ENCODE measurements at places on chromosomes 3 and 15.

DNA sequence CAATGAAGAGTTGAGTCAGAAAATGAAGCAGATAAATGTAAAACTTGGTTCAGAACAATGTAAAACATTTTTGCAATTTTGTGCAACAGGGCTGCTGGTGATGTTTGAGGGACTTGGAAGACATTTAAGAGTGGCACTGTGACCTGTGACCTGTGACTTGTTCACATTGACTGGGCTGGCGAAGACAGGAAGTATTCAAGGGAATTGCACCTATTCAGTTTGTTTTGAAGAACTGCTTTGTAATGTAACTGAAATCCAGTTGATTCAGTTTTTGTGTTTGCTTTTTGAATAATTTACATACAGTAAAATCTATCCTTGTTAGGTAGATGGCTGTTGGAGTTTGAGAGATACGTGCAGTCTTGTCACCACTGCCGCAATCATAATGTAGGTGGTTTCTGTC is 35.4 kb downstream of the MCTP2 start:
- DNase-seq: no peak

DNA sequence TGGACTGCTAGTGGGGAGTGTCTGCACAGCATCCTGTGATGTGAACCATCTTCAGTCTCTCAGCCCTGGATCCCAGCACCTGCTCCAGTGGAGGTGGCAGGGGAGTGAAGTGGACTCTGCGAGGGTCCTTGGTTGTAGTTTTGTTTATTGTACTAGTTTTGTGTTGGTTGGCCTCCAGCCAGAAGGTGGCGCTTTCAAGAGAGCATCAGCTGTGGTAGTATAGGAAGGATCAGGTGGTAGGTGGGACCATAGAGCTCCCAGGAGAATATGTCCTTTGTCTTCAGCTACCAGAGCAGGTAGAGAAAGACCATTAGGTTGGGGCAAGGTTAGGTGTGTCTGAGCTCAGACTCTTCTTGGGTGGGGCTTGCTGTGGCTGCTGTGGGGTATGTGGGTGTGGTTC is 20.9 kb downstream of the NEK11 start:
- DNase-seq: no peak

- no peak for DNase-seq
Observed at GRCh38 chr3:125194849-125195601, 17.5 kb downstream of the SLC12A8 start.

GRCh38 chr3:124248471-124249028 is 256.6 kb upstream of the ROPN1 start:
- no peak for DNase-seq

DNA sequence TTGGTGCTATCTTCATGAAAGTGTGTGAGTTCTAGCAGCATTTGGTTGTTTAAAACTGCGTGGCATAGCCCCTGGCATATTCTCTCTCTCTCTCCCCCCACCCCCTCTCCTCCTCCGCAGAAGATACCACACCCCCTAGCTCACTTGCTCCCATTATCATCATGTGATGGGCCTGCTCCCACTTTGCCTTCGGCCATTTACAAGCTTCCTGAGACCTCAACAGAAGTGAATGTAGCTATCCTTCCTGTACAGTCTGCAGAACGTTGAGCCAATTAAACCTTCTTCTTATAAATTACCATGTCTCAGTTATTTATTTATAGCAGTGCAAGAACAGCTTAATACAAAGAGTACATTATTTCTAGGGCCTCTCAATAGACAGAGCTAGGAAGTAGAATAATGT is 1032.5 kb upstream of the CADM2 start:
- DNase-seq: no peak

- DNase-seq: no peak
Observed at GRCh38 chr3:186381424-186382216, 19.6 kb upstream of the DGKG start.

GRCh38 chr3:69712933-69713332 is 26.3 kb upstream of the MITF start:
- no peak for DNase-seq

- no peak for DNase-seq
Observed at GRCh38 chr3:12142476-12142875, 16.2 kb downstream of the TIMP4 start.

DNA sequence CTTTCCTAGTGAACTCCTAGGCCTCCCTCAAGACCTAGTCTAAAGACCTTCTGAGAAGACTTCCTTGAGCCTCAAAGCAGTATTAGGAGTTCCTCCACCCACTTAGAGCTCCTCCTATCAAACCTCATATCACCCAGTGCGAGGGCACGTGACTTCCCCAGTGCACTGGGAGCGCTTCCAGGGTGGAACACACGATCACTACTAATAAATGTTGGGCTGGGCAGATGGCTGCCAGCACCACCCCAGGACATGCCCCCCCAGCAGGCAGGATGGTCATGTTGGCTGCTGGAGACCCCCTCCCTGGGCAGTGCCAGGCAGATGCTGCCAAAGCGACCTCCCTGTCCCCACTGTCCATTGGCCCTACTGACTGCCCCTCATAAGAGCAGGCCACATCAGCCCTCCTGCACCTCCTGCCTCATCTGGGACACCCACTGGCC is 8.5 kb upstream of the PLXND1 start:
- DNase-seq: no peak

DNA sequence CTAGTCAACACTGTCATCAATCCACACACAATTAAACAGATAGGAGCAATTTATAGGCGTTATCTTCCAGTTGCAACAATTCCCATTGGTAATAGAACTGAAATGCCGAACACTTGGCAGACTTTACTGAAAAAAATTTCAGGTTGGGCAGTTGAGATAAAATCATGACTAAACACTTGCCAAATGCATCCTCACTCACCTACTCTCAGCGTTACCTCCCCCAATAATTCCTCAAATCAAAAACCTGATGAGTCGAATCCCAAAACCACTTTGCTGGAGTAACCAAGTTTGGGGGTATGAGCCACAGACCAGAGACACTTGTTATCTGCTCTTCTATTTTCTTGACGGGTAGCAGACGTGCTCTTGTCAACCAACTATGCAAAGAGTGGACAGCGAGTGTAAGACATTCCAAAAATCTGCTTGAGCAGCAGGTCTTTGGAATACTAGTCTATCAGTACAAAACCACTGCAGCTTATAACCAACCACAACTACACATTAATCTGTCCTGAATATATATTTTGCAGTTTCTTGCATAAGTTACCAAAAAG is 30.3 kb downstream of the PPP1R2 start:
- DNase-seq: no peak

- no peak for DNase-seq
Observed at GRCh38 chr3:182808041-182808770, 14.9 kb downstream of the ATP11B start.

- no peak for DNase-seq
Observed at GRCh38 chr3:39408493-39409372, 2.2 kb downstream of the RPSA start.

DNA sequence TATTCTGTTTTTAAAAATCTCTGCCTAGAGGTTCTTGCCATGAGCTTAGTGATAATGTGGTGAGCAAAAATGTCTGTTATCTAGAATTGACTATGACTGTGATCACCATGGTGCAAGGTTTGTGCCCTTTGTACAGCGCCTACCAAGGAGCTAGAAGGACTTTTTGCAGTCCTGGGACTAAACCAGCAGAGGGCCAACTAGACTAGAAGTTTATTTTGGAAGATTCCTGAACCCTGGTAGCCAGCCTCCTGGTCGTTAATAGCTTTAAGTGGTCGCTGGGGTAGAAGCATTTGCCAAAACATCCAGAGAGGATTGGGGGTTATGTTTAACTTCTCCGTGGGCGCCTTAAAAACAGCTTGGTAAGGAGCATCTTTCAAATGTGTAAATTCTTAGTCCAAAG is 7.8 kb downstream of the SCG5 start:
- no peak for DNase-seq

- no peak for DNase-seq
Observed at GRCh38 chr15:52368402-52368801, 72.8 kb upstream of the MYO5C start.

DNA sequence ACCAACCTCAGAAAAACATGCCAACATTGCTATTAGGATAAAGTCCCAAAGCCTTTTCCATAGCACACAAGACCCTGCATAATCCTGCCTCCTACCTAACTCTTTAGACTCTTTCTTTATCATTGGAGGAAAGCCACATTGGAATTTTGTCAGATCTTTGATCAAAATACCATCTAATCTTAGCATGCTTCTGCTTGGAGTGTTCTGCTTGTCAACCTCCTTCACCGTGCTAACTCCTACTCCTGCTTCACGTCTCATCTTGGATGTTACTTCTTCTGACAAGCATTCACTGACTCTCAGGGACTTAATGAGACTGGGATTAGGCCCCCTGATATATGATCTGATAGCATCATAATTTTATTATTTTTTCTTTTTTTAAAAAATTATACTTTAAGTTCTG is 7.4 kb upstream of the GLCE start:
- DNase-seq: no peak

GRCh38 chr3:16048435-16049318 is 125.8 kb upstream of the GALNT15 start:
- DNase-seq: peak; percentile 26

GRCh38 chr3:62406945-62407344 is 33.6 kb upstream of the FEZF2 start:
- DNase-seq: no peak

- no peak for DNase-seq
Observed at GRCh38 chr15:93553167-93553935, 464.3 kb upstream of the RGMA start.

- no peak for DNase-seq
Observed at GRCh38 chr3:39135170-39135805, 18.1 kb downstream of the CSRNP1 start.

- DNase-seq: no peak
Observed at GRCh38 chr3:72810063-72810462, 38.2 kb downstream of the SHQ1 start.

DNA sequence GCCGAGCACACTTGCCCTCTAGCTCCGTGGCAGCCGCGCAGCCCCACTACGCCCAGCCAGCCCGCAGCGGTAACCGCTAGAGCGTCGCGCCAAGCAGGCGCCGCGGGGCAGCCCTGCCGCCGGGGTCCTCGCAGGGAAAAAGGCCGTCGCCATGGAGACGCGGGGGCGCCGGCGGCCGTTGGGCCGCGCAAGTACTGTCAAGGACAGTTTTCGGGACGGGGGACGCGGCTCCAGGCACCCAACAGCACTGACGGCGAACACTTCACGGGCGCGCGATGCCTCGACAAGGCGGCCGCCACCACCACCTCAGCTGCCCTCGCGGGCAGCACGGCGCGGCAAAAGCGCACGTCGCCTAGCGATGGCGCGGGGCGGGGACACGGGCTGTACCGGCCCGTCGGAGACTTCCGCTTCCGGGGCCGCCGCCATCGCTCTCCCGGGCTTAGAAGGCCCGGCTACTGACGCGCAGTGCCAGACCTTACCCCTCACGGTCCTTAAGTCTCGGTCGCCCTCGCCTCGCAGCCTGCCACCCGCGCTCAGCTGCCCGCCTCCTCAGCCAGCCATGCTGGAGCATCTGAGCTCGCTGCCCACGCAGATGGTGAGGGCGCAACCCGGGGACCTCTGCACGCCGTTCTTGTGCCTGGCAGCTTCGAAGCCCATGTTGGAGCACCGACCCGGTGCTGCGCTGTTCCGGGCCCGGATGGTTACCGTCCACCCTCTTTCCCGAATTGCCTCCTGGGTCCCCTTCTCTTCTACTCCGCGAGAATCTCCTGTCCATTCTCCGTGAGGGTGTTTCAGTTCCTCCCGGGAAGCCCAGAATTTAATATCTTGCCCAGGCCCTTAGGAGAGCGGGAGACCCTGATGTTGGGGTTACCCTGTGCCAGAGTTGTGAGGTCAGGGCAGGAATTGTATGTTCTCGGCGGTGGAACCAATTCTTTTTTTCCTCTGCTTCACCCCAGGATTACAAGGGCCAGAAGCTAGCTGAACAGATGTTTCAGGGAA is at the start of the genes GLT8D1 and SPCS1:
Gene GLT8D1, minus strand, starts transcription at position 104 of the 999 bp plus-strand sequence. CDS start 5,331 bp downstream, outside the sequence.
Gene SPCS1, plus strand, starts transcription at position 419 of the 999 bp plus-strand sequence. Its CDS starts 141 bp downstream, at position 560.
- peak; percentile 13 for DNase-seq

GRCh38 chr15:41980654-41981323 is 8.4 kb upstream of the EHD4 start:
- DNase-seq: no peak

- DNase-seq: no peak
Observed at GRCh38 chr15:64717130-64717529, 58.3 kb downstream of the RBPMS2 start.

DNA sequence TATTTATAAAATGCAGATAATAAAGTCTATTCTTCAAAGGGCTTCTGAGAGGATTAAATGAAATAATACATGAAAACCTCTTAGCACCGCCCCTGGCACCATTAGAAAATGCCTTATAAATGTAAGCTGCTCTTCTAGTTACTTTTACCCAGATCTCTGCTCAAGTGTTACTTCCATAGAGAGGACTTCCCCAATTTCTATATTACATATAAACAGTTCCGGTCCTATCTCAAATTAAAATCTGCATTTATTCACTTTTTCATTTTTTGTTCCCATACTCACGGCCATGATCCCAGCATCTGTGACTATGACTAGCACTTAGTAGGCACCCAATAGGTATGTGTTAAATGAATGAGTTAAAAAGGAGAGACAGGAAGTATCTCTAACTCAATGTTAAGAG is 890.9 kb upstream of the CFAP20DC start:
- DNase-seq: no peak

- DNase-seq: no peak
Observed at GRCh38 chr15:95770196-95770595, 560.3 kb upstream of the NR2F2 start.

- no peak for DNase-seq
Observed at GRCh38 chr3:59372346-59372745, 322.5 kb upstream of the CFAP20DC start.

GRCh38 chr3:41102053-41102556 is 97.2 kb upstream of the CTNNB1 start:
- DNase-seq: no peak

DNA sequence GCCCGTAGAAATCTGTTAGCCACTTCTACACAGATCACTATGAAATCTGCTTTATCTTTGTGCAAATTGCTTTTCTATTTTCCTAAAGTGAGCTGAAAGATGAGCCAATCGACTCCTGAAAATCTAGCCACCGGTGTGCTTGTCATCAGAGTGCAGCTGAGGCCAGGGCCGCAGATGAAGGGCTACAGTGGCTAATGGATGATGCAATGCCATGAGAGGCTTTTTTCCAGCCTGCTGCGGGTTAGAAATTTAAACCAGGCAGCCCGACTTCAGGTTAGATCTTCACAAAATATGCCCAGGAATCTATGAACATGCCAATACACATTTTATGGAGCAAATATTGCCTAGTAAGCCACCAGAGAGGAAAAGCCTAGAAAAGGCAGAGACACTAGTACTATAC is 948.2 kb upstream of the CFAP20DC start:
- no peak for DNase-seq

GRCh38 chr3:13461169-13462124 is 18.7 kb upstream of the HDAC11 start:
- peak; percentile 35 for DNase-seq

- no peak for DNase-seq
Observed at GRCh38 chr15:84988909-84989644, 7.4 kb downstream of the PDE8A start.

DNA sequence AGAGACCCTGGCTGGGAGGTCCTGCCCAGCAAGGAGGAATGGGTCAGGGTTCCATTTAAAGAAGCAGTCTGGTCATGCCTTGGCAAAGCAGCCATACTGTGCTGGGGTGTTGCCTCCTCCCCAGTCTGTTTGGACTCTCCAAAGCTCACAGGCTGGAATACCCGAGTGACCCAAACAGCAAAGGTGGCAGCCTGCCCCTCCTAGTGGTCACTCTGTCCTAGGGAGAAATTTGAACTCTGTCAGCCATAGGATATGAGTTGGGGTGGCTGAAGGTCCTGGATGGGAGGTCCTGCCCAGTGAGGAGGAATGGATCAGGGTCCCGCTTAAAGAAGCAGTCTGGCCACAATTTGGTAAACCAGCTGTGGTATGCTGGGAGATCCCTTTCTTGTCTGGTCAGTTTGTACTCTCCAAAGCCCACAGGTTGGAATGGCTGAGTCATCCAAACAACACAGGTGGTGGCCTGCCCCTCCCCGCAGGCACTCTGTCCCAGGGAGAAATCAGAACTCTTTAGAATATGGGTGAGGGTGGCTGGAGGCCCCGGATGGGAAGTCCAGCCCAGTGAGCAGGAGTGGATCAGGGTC is 45.0 kb downstream of the CCR1 start:
- no peak for DNase-seq

Measured in DMS153 (cell line).